Natural killer cell treated with Interleukin-12 subunit alpha and Interleukin-12 subunit beta and Interleukin-15 and Interleukin-18, amount 100 ng/mL, for 72 hours (primary cell): ENCODE measurements at places on chromosomes 6 and 20. TPM values are rescaled to one million over a fixed set of nuclear protein-coding genes. Genes with fewer than 3 reads are reported as not detected.

The COL10A1 gene
- total RNA-seq: not detected

DNA sequence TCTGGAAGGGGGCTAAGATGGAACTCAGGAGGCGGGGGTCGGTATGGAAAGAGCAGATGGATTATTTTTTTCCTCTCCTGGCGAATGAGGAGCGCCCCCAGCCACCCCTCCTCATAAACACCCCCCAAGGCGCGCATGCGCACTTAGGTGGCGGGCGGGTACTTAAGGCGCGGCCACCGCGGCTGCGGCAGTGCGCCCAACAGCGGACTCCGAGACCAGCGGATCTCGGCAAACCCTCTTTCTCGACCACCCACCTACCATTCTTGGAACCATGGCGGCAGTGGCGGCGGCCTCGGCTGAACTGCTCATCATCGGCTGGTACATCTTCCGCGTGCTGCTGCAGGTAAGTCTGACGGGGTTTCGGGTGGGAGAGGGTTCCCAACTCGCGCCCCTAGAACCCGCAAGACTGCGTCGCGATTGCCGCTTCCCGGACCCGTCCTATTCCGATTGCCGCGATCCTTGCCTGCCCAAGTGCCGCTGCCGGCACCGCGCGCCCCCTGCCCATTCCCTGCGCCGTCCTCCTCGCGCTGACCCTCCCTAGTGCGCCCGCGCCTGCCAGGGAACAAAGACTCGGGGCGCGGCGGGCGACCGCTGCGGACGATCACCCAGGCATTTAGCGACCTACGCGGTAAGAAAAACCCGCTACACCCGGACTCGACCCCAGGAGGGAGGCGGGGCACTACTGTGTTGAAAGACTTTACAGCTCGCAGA lies at the start of gene NNAT:
Gene NNAT, plus strand, starts transcription at position 190 of the 711 bp plus-strand sequence. Its CDS starts 82 bp downstream, at position 272.
- no peak for DNase-seq

- DNase-seq: no peak
Measured at GRCh38 chr6:101777646-101778045, 384.1 kb downstream of the GRIK2 start.

The FOXA2 gene
- total RNA-seq: not detected

- DNase-seq: no peak
Measured at GRCh38 chr6:116108836-116109235, 8.2 kb downstream of the NT5DC1 start.

GRCh38 chr6:117909638-117910037 lies 2.6 kb downstream of the SLC35F1 start:
- DNase-seq: no peak

- DNase-seq: no peak
Measured at GRCh38 chr6:130824978-130825694, 2.1 kb upstream of the SMLR1 start.

The LGSN gene
- not detected for total RNA-seq
